ENCODE measurements at places on chromosomes 13 and 19.

- no peak for DNase-seq
Observed at GRCh38 chr13:106471957-106472543, 63.4 kb downstream of the EFNB2 start.

DNA sequence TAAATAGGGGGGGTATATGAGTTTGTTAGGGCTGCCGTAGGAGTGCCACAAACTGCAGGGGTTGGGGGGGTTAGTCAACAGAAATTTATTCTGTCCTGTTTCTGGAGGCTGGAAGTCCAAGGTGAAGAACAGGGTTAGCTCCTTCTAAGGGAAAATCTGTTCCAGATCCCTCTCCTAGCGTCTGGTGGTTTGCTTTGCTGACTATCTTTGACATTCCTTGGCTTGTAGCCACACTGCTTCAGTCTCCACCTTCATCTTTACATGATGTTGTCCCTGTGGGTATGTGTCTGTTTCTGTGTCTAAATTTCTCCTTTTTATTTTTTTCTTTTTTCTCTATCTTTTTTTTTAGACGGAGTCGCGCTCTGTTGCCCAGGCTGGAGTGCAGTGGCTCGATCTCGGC is 8.1 kb upstream of the ICAM1 start:
- no peak for DNase-seq

- DNase-seq, result no peak
Observed at GRCh38 chr19:6772866-6773322, 386 bp downstream of the VAV1 start.

- no peak for DNase-seq
Observed at GRCh38 chr13:26061947-26062346, 10.1 kb upstream of the SHISA2 start.

DNA sequence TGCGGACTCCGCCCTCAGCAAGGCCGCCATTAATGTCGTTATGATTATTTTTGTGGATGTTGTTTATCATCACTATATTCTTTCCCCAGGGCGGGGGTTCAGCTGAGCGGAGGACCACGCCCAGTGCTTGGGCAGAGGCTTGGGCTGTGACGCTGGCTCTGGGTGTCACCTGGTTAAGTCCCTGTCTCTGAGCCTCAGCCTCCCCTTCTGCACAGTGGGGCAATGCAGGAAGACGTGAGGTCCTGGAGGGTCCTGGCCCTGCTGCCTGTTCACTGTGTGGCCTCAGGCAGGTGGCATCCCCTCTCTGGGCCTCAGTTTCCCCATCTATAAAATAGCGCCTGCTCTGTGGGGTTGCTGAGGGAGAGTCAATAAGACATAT is 32.5 kb downstream of the NFIC start:
- no peak for DNase-seq

GRCh38 chr19:41447732-41448332 is 4.9 kb downstream of the ERICH4 start:
- no peak for DNase-seq

DNA sequence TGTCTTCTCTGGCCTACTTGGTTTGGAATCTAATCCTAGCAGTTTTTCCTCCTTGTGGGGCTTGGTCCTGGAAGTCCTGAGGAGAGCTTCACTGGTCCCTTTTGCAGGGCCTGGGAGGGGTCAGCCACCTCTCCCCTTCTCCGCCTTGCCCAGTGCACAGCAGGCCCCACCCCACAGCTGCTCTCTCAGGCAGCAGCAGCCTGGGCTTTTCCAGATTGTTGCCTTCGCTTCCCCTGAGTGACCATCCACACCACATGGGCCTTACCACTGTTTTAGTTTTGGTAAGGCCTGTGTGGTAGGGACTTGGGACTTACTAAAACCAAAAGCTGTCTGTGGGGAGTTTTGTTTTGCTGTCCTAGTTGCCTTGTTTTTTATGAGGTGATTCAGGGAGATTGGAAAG is 11.5 kb downstream of the MPHOSPH8 start:
- DNase-seq, result no peak

DNA sequence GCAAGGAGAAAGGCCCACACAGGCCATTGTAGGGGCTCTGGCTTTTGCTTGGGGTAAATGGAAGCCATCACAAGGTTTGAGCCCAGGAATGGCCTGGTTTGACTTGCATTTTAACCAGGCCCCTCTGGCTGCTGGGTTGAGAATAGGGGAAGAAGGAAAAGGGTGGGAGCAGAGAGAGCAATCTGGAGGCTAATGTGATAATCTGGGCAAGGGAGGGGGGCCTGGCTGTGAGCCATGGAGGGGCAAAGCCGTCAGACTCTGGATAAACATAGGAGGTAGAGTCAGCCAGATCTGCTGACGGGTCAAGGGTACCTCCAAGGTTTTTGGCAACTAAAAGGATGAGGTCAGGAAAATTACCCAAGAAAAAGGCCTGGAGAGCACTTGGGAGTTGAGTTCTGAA is 41.6 kb downstream of the RFX2 start:
- no peak for DNase-seq

- DNase-seq, result no peak
Observed at GRCh38 chr13:78601124-78601873, 2.1 kb downstream of the POU4F1 start.

DNA sequence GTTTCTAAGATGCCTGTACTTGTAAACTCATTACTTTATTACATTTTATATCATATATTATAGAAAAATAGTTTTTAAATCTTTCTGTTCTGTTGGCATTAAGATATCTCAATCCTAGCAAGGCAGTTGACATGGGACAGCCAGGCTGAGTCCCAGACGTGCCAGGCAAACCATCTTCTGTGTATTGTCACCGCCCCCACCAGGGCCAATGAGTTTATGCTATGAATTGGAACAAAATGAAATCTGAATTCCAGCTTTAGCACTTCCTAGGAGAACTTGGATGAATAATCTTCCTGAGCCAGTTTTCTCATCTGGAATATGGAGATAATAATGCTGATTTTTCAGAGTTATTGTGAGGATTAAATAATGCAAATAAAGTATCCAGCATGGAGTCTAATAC is 79.9 kb upstream of the GSX1 start:
- DNase-seq, result no peak

GRCh38 chr13:92900446-92900845 is 326.2 kb upstream of the GPC6 start:
- no peak for DNase-seq

DNA sequence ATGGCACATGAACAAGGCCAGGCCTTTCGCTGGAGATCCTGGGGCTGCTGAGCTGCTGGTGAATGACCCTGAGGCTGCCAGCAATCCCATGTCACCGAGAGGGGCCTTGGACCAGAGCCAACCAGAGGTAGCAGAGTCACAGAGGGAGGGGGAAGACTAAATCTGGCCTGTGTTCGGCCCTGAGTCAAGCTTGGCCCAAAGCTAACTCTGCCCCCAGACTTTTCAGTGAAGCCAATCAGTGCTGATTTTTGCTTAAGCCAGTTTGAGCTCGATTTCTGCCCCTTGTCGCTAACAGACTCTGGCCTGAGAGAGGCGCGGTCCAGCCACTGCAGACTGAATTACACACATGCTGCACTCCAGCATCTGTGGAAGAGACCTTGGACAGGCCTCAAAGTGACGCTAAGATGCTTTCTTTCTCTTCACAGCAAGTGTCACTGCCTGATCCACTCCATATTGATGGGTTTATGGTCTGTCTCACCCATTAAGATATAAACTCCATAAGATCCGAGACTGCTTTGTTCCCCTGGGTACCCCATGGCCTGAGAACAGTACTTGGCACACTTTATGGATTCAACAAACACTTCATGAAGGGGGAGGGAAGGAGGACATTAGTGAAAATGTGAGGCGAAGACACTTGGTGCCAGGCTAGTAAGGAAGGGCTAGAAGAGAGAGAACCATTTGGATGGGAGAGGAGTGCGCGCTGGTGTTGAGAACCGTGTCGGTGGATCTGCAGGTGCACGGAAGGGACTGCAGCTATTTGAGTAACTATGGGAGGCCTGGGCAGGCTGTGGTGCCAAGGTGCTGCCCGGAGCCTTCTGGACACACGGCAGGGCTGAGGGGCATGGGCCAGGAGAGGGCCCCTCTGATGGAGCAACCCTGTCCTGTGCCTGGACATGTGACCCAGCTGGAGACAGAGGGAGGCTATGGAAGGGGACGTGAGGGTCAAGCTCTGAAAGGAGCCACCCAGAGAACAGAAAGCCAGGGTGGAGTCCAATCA is 17.6 kb downstream of the RANBP3 start:
- DNase-seq, result no peak

GRCh38 chr19:35266520-35267352 is 2.0 kb upstream of the USF2 start:
- no peak for DNase-seq

GRCh38 chr13:52371736-52372247 is 34.2 kb downstream of the THSD1 start:
- DNase-seq, result no peak

DNA sequence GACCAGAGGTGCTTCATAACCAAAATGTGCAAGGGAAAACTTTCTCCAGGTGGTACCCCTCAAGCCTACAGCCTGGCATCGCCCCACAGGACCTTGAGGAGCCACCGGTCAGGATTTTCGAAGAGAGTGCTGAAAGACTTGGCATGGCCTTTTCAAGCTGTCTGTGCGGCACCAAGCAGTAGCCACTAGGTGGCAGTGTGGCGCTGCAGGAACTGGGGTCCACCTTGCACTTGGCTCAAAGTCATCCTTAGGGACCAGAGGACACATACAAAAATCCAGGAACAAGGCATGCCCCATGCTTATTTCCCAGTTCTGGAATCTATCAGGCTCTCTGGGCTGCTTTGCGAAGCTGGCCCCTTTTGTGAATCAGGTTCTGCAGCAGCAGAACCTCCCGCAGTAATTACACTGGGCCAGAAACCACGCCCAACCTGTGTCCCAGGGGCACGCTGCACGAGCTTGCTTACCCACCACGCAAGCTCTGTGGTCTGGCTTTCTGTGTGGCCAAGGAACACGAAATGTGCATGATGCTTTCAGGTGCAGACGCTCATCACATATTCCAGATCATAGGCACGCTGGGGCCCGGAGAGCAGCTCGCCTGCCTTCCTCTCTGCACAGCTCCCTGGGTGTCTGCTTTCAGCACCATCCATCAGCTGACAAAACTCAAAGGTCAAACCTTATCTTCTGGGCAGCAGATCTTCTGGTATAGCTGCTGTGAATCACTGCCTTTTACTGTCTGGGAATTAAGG is 87.2 kb downstream of the SLC7A1 start:
- peak; percentile 69 for DNase-seq

DNA sequence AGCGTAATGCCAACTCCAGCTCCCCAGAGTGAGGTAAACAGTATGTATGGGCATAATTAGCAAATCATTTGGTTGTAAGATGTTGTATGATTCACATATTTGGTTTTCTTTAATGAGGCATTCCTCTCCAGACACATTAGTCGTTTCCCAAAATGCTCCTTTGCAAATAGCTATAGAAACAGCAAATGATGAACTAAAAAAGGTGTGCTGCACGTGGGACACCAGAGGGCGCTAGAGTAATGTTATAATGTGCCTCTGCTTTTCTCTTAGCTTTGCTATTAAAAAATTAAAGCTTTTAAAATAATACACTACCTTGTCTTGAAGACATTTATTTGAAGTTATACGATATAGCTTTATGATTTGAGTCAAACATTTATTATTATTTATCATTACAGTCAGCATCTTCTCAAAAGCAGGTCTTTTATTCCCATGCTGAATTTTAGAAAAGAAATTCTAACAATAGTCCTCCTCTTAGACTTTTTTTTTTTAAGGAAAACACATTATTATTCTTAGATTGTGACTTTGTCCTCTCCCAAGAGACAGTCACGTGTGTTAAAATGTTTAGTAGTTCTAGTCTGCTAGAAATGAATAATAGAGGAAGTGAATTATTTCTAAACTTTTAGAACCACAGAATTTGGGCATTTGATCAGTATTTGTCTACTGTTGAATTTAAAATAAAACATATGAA is 121.6 kb upstream of the FRY start:
- no peak for DNase-seq

GRCh38 chr13:20126541-20127261 is 34.2 kb downstream of the GJA3 start:
- no peak for DNase-seq

DNA sequence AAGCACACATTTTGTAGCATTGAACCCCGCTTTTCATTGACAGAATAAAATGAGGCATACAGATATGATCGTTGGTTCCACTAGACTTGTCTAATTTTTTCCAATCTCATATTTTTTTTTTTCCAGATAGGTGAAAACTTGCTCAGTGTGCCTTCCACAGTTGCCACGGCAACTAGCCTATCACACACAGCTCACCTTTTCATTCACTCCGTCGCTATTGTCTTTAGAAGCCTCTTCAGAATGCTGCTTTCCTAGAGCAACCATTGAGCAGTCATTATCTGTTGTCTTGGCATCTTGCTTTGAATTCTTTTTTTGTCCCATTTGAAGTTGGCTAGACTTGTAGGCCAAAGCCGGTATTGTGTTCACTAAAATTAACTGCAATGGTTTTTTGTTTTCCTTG is 37.7 kb upstream of the ESD start:
- DNase-seq, result no peak

DNA sequence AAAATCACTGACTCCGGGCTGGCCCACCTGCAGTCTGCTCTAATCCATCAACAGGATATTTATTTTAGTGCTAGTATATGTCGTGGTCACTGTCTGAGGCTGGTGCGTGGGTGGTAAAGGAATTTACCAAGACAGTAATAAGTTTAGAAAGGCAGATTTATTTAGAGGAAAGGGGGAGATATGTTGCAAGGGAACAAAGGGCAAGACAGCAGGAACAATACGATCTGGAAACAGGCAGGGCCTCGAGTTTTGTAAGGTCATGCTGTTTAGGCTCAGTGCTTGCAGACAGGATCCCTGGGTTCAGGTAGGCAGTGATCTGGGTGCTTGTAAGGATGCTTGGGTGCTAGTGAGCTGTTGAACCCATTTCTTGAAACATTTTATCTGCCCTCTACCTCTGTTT is 748.2 kb upstream of the SLITRK5 start:
- DNase-seq, result no peak

GRCh38 chr19:11570039-11570462 is 7.4 kb downstream of the ACP5 start:
- DNase-seq, result no peak

- peak; percentile 54 for DNase-seq
Observed at GRCh38 chr19:2327773-2328400, 499 bp downstream of the LSM7 start.

- DNase-seq, result no peak
Observed at GRCh38 chr13:110945928-110946570, 31.2 kb upstream of the ANKRD10 start.

DNA sequence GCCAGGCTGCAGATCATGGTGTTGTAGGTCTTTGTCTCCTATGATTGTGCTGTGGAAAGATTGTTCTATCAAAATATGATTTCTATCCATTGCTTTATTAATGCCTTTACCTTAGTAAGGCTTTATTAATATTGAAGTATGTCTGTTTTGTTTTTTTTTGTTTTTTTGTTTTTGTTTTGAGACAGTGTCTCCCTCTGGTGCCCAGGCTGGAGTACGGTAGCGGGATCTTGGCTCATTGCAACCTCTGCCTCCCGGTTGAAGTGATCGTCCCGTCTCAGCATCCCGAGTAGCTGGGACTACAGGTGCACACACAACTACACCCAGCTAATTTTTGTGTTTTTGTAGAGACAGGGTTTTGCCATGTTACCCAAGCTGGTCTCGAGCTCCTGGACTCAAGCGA is 7.7 kb downstream of the IRGC start:
- no peak for DNase-seq
